ENCODE measurements at places on chromosomes 3 and 15. TPM values are rescaled to one million over a fixed set of nuclear protein-coding genes. Genes with fewer than 3 reads are reported as not detected.

The ZNF639 gene
- total RNA-seq: 31.6 TPM

DNA sequence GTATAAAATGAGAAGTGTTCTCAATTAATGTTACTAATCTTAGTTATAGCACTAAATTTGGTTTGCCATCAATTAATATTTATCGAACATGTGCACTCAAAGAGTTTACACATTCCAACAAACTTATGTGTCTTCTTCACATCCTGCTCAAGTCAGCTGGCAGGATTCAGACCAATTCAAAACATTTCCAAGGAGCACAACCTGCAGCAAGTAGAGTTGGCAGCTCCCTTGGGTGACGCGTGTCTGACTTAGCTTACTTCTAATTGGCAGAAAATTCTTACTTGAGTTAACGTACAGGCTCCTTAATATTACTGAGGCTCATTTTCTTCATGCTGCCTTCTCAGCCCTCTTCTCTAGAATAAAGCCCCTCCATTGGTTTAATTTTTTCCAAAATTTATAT lies 110.4 kb upstream of the PFN2 start:
- no peak for DNase-seq

DNA sequence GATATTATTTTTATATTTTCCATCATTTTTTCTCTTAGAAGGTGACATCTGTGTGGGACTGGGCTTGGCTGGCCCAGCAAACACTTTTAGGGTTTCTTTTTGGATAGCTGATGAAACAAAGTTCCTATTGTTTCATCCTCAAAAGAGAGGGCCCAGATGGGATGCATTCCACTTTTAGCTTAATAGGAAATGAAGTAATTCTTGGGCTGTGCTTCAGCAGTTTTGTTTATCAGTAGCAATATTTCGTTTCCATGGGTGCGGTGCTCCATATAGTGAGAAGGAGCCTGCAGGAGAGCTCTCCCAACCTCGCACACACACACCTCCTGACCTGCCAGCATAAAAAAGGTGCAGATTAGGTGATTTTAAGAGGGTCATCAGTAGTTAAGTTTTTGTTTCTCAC lies 147.5 kb downstream of the AKAP13 start:
- no peak for DNase-seq

- DNase-seq: no peak
Observed at GRCh38 chr15:34987609-34988026, 469 bp downstream of the ZNF770 start.

The IL17RB gene
- 0.46 TPM for total RNA-seq

DNA sequence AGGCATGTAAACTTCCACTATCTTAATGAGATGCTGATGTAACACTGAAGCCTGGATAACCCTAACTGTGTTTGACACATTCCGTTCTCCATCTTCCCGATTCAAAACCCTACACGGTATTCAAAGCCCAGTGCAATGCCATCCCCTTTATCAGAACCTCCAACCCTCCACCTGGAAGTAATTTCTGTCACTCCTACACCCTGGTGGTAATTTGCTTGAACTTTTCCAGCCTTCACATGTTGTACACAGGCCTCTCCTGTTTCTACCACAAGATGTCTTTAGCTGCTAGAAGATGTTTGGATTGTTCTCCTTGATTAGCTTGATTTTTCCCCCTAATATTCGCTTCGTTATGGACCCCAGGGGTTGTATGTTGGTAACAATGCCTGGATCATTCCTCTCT lies 208.9 kb downstream of the CHST2 start:
- DNase-seq: no peak

The CIB2 gene
- total RNA-seq: 5.1 TPM

GRCh38 chr3:171981271-171981605 lies 58.1 kb upstream of the FNDC3B start:
- no peak for DNase-seq

- DNase-seq: no peak
Observed at GRCh38 chr3:152104847-152105415, 163.8 kb upstream of the MBNL1 start.

DNA sequence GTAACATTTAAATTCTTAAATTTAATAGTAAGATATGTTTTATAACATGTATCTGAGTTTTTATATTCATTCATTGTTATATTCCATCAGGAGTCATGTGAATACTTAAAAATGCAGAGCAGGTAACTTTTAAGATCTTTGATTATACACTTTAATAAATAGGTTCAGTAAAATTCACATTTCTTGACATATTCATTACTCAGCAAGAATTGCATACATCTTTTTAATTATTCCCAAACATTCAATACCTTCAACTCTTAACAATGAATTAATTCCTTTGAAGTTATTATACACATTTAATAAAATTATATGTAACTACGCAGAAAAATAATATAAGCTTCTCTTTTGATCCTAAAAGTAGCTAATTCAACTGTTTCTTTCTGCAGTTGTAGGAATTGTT lies 105.4 kb downstream of the CNTN4 start:
- DNase-seq: no peak

The GOLGA6A gene
- 0.24 TPM for total RNA-seq

GRCh38 chr3:186509423-186509822 lies 34.8 kb downstream of the CRYGS start:
- DNase-seq: no peak

The NMB gene
- total RNA-seq: 5.7 TPM

- no peak for DNase-seq
Observed at GRCh38 chr15:88932271-88932874, 19.2 kb upstream of the MFGE8 start.

The KCNH8 gene
- 0.10 TPM for total RNA-seq

The TGM4 gene
- not detected for total RNA-seq

The CLEC3B gene
- total RNA-seq: 50.0 TPM

DNA sequence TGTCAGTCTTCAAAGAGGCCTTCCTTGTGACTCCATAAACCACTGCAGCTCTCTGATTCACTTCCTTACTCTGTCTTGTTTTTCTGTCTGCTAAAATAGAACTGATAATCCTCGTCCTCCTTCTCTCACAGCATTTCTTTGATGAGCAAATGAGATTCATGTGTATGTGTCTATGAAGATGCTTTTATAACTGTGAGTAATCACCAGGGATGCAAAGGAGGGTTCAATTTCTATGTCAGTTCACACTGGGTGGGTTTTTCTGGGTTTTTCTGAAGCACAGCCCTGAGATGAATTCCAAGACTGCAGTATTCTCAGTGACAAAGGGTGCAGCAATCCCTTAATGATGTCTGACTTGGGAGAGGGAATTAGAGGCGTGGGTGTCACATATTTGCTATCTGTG lies 746.6 kb upstream of the CFAP20DC start:
- DNase-seq: no peak

The DENND6A gene
- 35.9 TPM for total RNA-seq

The GOLGA8T gene
- not detected for total RNA-seq

- DNase-seq: no peak
Observed at GRCh38 chr15:77616072-77616471, 16.6 kb downstream of the LINGO1 start.

- DNase-seq: no peak
Observed at GRCh38 chr3:71577011-71577410, 6.5 kb downstream of the FOXP1 start.

GRCh38 chr3:172557515-172558220 lies 34.4 kb upstream of the TNFSF10 start:
- DNase-seq: no peak

- DNase-seq: no peak
Observed at GRCh38 chr15:59539799-59540198, 71.8 kb upstream of the GCNT3 start.

DNA sequence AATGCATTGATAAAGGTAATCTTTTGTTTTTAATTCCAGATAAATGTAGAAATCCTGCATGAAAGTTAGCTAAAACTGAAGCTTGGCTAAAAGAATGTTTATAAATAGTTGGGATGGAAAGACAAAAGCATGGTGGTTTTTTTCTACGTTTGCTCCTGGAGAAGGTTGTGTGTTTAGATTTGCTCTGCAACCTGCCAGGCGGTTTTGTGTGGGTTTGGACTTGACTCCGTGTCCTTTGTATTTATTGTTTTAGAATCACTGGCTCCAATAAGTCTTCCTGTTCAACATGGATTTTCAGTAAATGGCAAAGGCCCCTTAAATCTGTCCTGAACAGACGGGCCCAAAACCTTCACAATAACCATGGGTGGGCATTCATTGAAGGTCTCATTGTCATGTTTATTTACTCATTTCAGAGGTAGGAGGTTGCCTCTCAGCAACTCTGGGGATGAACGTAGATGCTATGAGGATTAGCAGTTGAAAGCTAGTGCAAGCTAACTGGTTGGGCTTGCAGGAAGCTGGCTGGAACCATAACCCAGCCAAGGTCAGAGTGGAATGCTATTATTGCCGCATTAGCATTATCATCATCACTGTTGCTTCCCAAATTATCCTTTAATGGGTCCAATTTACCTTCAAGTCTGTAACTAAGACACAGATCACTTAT lies 60.6 kb upstream of the ADAMTS9 start:
- DNase-seq: no peak

DNA sequence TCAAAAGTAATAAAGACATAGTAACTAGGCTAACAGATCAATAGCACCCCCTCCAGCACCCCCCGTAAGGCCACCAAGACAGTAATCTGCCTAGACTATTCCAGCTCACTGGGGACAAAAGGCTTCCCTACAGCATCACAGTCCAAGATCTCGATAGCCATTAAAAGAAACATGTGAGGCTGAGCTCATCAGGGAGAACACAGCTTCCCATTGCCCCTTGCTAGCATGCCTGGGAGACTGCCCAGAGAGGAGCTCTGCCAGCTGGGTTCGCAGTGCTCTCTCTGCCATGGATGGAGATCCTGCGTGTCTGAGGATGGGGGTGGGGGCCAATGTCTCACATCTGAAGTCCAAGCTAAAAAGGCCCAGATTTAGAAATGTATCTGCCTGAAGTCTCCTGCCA lies 17.8 kb downstream of the LRIG1 start:
- DNase-seq: peak; percentile 93

The SH3BP5 gene
- 105 TPM for total RNA-seq

The CD96 gene
- 2.5 TPM for total RNA-seq

The RNF123 gene
- total RNA-seq: 29.5 TPM

The UBAP1L gene
- total RNA-seq: 3.7 TPM

DNA sequence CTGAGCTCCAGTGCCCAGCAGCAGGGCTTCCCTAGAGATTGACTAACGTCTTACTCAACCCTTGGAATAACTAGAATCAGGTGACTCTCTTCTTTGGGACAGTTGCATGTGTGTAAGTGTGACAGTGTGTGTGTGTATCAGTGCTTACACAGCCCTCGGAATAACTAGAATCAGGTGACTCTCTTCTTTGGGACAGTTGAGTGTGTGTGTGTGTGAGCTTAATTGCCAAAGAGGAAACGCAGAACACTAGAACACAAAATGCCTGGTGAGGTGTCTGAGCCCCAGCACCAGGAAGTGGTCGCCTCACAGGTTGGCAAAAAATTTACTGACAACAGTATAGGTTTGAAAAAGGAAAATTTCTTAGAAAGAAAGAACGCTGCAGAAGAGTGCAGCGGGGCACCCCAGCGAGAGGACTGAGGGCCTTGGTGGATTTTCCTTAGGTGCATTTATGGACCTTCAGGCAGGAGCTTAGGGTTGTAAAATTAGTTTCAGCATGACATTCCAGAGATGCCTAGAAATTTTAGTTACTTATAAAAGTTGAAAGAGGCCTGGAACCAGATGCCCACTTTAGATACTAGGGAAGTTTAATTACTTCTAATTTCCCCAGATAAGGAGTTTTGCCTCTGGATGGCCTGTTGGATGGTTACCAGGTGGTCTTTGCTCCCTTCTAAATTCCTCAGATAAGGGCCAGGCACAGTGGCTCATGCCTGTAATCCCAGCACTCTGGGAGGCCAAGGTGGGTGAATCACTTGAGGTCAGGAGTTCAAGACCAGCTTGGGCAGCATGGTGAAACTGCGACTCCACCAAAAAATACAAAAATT lies 3.7 kb upstream of the WDR82 start:
- no peak for DNase-seq

The TYRO3 gene
- total RNA-seq: 5.0 TPM

DNA sequence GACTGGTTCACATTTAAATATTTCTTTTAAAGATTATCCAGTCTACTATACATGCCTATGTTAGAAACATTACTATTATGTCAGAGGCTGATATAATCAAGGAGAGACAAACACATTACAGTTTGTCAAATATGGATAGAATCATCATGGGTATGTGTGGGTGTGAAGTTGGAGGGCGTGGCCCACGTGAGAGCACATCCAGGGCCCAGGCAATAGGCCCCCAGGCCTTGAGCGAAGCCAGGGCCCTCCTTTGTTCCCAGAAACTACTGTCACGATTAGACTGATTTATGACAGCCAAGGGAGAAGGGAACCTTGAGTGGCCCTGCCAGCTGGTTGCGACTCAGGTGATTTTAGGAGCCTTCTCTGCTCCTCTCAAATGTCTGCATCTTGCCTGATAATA lies 26.9 kb upstream of the LDHAL6B start:
- no peak for DNase-seq

- no peak for DNase-seq
Observed at GRCh38 chr15:56082263-56082761, 88.9 kb upstream of the NEDD4 start.

DNA sequence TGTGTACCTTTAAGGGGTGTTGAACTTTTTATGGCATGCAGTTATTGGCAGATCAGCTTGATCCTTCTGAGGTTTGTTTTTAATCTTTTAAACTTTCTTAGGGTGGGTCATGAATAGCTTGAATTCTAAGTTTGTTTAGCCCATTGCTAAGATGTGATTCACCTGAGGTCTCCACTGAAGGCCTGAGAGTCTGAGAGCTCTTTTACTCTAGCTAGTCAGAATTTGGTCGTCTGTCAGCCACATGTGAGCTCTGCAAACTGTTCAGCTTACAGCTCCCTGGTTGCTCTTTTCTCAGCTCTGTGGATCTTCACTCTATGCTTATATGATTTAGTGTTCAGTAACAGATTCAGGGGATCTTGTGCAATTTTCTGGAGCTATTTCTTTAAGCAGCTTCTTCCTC lies 161.3 kb downstream of the ABHD5 start:
- no peak for DNase-seq

The SMARCC1 gene
- total RNA-seq: 84.8 TPM

GRCh38 chr3:10294030-10294586 lies 1.4 kb upstream of the GHRL start:
- no peak for DNase-seq

GRCh38 chr3:155308831-155309230 lies 15.3 kb upstream of the STRIT1 start:
- DNase-seq: no peak

GRCh38 chr3:27289769-27290413 lies 79.3 kb downstream of the NEK10 start:
- no peak for DNase-seq

GRCh38 chr3:70358978-70359580 lies 46.6 kb upstream of the MDFIC2 start:
- DNase-seq: no peak

The ALDH1A3 gene
- 26.6 TPM for total RNA-seq

DNA sequence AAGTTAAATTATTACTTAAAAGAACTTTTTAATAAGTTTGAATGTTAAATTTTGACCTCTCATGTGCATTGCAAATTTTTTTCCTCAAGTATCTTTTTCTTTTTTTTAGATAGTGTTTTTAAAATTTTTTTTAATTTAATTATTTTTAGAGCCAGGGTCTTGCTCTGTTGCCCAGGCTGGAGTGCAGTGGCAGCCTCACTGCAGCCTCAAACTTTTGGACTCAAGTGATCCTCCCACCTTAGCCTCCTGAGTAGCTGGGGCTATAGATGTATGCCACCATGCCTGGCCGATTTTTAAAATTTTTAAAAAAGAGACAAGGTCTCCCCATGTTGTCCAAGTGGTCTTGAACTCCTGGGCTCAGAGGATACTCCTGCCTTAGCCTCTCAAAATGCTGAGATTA lies 14.4 kb downstream of the PDE8A start:
- DNase-seq: no peak

GRCh38 chr3:182179631-182180030 lies 467.9 kb downstream of the SOX2 start:
- DNase-seq: no peak

The C3orf49 gene
- not detected for total RNA-seq

The CLDN18 gene
- total RNA-seq: not detected

- DNase-seq: no peak
Observed at GRCh38 chr15:36943508-36944361, 156.6 kb downstream of the MEIS2 start.
